ENCODE measurements at places on chromosomes 13 and 19.

DNA sequence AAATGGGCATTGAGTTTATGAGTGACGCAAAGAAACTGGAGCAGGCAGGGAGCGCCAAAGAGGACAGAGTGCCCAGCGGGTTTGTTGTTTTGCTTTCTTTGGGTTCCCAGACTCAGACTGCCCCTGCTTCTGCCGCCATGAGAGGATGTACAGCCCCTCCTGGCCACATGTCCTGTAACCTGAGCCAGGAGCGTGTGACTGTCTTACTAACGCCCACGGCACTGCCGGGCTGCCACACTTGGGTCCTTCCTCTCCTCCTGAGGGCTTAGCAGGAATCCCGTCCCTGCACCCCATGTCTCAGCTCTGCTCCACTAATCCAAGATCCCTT, 80.5 kb downstream of the GPR12 start:
- no peak for DNase-seq

- DNase-seq, result no peak
Observed at GRCh38 chr19:33410915-33411401, 37.4 kb downstream of the CEBPG start.

- no peak for DNase-seq
Observed at GRCh38 chr13:32125221-32125689, 93.7 kb downstream of the FRY start.

DNA sequence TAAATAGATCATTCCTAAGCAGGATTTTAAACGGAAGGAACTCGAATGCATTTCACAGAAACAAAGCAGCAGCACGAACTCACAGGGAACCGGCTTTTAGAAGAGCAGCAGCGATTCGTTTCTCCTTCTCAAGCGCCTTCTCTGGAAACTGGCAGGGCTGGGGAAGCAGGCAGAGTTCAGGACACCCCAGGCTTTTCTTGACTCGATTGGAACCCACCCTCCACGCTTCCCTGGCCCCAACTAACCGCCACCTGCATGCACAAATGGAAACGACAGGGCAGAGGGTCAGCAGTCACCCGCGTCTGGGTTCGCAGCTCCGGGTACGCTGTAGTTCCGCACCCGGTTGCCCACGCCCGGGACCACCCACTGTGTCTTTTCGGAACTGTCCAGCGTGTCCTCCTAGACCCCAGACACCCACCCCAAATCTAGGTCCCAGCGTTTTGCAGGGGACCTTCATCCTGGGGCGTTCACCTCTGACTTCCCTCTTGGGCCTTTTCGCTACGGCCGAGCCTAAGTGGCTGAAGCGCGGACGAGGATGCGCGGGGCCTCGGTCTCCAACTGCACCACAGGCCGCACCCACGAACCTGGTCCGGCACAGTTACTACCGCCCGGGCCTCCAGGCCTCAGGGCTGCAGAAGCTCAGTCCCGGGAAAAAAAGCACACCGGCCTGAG, 500 bp downstream of the ZFP30 start:
- DNase-seq, result peak; percentile 63

- no peak for DNase-seq
Observed at GRCh38 chr19:17484520-17485185, 14.3 kb downstream of the SLC27A1 start.

DNA sequence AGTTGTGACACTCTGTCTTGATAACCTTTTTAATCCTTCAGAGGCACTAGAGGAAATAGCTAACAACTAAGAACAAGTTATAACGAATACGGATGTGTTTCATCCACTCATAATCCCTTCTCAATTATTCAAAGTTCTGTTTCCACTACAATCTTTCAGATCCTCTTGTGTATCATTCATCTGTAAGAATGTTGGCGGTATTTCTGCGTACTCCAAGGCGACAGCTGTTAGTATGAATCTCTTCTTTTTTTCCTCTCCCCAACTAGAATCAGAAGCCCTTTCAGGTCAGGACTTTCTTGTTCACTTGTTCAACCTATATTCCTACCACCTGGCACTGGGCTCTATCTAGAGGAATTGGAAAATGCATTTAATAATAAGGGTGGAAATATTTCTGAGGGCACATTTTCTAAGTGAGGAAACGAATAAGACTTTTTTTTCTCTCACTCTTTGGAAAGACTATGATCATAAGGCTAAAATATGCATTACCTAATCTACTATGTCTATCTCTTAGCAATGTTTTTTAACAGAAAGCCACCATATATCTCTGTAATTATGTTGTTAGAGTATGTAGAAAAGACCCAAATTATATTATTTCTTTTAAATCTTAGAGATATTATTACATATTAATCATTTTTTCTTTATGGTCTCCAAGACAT, 492.9 kb downstream of the PCDH20 start:
- DNase-seq, result no peak

DNA sequence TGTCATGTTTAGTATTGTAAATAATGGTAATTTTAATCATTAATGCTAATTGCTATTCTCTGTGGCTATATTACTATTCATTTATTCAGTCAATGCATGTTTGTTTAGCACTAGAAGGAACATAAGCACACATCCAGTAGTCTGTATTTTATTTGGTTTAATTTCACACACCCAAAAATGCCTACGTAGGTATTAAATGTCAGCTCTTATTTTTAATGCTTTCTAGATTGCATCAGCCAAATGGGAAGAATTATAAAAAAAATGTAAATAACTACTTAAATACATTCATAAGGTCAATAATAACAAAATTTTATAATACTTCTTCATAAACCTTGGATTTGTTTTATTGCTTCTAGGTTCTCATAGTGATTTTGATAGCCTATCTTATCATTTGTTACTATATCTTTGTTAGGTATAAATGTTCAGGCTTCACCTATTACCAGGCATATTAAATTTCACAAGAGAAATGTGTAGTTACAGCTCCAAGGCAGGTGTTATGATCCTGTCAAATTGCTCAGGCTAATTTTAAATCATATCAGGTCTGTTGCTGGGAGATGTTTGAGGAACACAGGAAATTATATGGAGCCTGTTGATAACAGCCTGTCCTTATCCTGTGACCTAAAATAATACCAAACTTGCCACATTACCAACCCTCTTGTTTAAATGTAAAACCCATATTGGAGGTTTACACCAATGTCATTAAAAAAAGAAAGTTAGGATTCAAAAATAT, 34.4 kb downstream of the ITGBL1 start:
- DNase-seq, result peak; percentile 9

- DNase-seq, result peak; percentile 94
Observed at GRCh38 chr13:112972867-112973576, 4.0 kb downstream of the MCF2L start.

GRCh38 chr19:55228015-55228391, 560 bp downstream of the TMEM86B start:
- no peak for DNase-seq

- no peak for DNase-seq
Observed at GRCh38 chr13:21579754-21580316, 24.1 kb downstream of the MICU2 start.

DNA sequence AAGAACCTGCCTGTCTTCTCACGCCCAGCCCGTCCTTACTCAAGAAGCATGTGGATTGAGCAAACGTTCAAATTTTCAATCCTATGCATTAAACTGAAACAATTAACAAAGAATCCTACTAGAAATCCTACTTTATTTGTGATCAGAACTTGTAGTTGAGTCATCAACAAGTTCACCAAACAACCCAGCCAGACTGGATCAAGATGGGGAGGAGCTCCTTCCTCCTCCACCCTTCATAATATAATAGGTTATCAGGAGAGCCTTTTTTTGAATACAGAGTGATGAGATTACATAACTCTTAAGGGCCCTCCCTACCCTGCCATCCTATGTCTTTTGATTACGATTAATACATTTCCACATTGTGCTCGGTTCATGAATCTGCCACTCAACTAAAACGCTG, 32.7 kb downstream of the SOX21 start:
- no peak for DNase-seq

GRCh38 chr13:112688560-112689302, 1.1 kb upstream of the ATP11A start:
- DNase-seq, result peak; percentile 22

DNA sequence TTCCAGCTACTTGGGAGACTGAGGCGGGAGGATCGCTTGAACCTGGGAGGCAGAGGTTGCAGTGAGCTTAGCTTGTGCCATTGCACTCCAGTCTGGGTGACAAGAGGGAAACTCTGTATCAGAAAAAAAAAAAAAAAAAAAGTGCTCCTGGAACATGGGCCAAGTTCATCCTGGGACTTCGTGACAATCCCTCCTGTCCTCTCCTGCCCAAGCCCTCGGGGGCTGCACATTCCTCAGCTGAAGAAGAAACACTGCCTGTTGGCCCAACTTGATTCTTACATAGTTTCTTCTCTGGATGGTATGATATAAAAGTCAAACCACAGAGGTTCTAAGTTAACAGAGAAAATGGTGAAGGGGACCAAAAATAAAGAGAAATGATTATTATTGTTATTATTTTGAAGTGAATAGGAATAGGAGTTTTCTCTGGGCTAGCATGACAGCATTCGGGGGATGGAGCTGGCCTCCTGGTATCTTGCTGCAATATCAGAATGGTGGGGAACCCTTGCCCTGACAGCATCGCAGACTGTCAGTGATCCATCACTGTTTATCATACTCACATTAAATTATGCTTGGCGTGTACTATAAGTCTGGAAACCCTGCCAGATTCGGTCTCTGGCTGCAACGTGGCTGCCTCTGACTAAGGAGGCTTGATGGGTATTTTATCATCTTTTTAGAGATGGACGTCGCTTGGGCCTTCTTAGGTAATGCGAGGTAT, 113.7 kb upstream of the OXGR1 start:
- no peak for DNase-seq

GRCh38 chr13:52377898-52378297, 28.1 kb downstream of the THSD1 start:
- DNase-seq, result no peak

All from COR-L47 (cell line).